Stimulated activated CD4-positive, alpha-beta T cell treated with anti-CD3 and anti-CD28 coated beads, Interleukin-15, amount 100 ng/mL, for 1 hour (primary cell): ENCODE measurements at places on chromosomes 11 and 22.

GRCh38 chr11:12802418-12803085 lies 128.3 kb downstream of the TEAD1 start:
- no peak for DNase-seq

GRCh38 chr11:8766043-8766987 lies 83.7 kb downstream of the RPL27A start:
- no peak for DNase-seq

DNA sequence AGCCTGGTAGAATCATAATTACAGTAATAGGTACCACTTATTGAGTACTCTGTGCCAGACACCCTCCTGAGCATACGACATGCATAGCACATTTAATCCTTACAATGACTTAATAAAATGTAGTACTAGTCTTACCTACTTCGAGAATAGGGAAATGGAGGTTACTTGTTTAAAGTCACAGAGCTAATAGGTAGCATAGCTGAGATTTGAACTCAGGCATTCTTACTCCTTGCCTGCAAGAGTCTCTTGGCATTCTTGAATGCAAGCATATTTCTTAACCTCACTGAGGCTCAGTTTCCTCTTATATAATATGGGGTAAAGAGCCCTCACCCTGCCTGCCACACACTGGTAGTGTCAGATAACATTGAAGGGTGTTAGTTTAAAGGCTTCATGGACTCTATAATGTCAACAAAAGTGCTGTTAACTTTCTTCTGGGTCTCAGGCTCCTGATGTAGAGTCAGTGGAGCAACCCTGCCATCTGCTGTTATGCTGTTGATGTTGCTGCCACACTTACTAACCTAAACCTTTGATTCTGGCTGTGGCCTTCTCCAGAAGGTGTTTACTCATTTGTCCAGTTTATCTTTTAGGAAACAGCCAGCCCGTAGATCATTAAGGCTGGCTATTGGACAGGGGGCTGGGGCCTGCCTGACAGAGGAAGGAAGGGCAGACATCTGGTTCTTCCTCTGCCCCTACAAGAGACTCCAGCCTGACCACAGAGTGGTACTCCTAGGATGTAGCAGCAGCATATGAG lies 18.9 kb downstream of the LIMK2 start:
- DNase-seq, result no peak

GRCh38 chr11:32891657-32892354 lies 805 bp upstream of the QSER1 start:
- DNase-seq, result no peak

- DNase-seq, result no peak
Observed at GRCh38 chr11:68142028-68142412, 20.8 kb upstream of the CHKA start.

DNA sequence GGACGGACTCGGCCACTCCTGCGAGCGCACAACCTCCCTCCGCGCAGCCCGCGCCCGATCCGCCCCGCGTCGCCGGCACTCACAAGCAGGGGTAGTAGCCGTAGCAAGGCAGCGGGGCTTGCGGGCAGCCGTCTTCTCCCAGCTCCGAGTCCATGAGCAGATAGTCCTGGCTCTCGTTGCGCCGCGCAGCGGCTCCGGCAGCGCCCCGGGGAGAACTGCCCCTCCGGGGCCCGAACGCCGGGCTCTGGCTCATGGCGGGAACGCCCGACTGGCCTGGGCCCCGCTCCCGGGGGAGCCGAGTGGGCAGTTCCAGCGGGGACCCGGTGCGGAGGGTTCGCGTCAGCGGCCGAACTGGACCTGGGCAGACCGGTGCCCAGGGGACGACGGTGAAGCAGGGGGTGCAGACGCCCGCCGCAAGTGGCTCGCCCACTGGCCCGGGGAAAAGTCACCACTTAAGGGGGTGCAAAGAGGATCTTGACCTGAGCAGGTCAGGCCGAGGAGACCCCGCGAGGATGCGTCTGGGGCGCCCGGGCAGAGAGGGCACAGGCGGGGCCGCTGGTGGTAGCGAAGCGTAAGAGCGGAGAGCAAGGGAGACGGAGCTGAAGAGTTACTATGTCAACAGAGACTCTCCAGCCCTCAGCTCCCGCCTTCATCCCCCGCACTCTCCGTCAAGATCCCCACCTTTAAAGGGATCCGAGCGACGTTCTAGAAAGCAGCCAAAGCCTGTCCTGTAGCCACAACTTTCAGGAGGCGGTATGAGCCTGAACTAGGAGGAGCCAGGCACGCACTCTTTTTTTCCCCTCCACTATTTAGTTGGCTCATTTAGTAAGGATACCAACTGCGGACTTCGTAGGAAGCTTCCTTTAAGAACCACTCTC lies at the start of gene TRPC6:
Gene TRPC6, minus strand, starts transcription at position 757 of the 878 bp plus-strand sequence. Its CDS starts 504 bp downstream, at position 253.
- no peak for DNase-seq

DNA sequence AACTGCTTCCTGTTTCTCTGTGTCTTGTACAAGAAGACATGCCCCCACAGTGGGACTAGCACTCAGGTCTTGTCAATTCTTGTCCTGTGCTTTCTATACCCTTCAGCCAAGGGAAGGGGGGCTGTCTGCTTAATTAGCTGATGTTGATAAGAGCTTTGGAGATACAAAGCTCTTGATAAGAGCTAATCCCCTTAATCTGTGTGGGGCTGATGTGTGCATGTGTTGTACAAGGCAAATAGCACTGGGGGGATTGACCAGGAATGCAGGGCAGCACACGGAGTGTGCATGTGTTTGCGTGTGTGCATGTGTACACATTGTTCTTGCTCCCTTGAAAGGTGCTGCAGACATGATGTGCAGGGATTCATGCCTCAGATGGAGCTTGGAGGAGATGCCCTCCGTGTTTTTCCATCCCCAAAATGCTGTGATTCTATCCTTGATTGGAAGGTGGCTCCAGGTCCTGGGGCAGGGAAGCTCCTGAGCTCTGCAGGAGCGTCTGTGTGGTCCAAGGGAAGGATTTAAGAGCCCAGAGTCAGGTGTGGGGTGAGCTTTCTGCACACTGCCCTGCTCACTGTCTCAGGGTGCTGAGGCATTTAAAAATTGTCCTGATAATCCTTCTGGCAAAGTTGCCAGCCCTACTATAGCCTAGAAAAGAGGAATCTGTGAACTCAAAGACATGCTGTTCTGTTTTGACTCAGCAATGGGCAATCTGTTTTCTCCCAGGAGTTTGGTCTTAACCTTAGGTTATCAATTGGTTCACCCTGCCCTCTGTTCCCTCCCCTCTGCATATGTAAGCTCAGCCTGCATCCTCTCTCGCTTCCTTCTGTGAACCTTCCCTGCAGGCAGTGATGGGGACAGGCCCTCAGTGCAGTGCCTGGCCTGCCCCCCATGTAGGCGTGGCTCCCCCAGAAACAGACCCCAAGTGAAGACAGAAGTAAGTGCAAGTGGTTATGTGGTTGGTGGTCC lies 102.0 kb downstream of the GRIK4 start:
- DNase-seq, result no peak

DNA sequence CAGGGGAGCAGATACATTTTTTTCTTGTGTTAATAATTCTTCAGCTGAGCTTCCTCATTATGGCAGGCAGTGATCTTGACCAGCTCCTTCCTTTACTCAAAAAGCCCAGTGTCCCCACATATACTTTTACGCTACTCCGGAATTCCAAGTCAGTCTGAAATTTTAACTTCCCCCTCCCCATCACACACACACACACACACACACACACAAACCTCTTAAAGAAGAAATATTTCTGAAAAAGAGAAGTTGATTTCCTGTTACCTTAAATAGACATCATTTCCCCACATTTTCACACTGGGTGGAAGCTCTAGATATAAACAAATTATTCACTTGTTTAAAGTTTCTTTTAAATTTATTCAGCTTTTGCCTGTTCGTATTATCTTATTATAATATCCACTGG lies 113.9 kb downstream of the DBX1 start:
- DNase-seq, result no peak

GRCh38 chr11:9717719-9718118 lies 53.8 kb downstream of the SWAP70 start:
- DNase-seq, result no peak

GRCh38 chr22:22182218-22182989 lies 62.2 kb upstream of the VPREB1 start:
- no peak for DNase-seq

GRCh38 chr11:2902784-2903671 lies 17.5 kb upstream of the CDKN1C start:
- no peak for DNase-seq
